ENCODE measurements at places on chromosomes 6 and 20.

GRCh38 chr6:72826744-72827438 lies 205.0 kb downstream of the KCNQ5 start:
- no peak for DNase-seq

GRCh38 chr6:52534966-52535390 lies 41.9 kb downstream of the TRAM2 start:
- no peak for DNase-seq

- DNase-seq = no peak
Measured at GRCh38 chr6:167670938-167671338, 155.8 kb upstream of the AFDN start.

DNA sequence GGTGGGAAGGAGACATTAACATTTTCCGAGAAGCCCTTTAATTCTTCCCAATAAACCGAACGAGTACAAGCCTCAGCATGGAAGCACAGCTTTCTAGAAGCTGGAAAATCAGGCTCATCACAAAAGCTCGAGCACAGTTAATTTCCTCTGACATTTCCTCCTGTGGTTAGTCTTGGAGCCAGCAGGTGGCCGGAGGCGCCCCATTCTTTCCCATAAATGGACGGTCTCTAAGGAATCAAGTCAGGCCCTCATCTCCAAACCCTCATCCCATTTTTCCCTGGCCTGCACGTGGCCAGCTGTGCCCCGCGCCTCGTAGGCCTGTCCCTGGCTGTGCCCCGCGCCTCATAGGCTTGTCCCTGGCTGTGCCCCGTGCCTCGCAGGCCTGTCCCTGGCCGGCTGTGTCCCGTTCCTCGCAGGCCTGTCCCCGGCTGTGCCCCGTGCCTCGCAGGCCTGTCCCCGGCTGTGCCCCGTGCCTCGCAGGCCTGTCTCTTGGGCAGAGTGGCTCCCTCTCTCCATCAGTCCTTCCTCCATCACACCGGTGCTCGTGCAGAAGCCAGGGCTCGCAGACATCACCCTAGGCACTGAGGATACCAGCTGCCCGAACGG lies 19.7 kb upstream of the NTSR1 start:
- DNase-seq = no peak

GRCh38 chr6:147806697-147807096 lies 298.2 kb downstream of the SAMD5 start:
- DNase-seq = no peak

- DNase-seq = no peak
Measured at GRCh38 chr20:3686867-3687321, 5.1 kb upstream of the ADAM33 start.

GRCh38 chr6:23735151-23735550 lies 390.9 kb upstream of the NRSN1 start:
- DNase-seq = no peak

DNA sequence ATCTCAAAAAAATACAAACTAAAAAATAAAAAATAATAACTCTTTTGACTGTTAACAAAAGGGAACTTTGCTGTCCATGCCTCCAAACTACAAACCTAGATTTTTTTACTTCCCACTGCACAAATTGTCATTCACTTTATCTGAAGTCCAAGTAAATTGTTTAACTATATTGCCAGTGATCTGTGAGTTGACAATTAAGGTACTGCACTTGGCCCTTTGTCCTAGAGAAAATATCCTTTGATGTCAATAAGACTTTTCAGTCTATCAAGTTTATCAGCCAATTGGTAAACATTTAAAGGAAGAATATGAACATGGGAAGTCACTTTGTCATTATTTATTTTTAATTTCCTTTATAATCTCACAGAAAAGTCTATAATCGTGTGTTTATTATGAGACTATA lies 19.3 kb upstream of the EPB41L2 start:
- no peak for DNase-seq

DNA sequence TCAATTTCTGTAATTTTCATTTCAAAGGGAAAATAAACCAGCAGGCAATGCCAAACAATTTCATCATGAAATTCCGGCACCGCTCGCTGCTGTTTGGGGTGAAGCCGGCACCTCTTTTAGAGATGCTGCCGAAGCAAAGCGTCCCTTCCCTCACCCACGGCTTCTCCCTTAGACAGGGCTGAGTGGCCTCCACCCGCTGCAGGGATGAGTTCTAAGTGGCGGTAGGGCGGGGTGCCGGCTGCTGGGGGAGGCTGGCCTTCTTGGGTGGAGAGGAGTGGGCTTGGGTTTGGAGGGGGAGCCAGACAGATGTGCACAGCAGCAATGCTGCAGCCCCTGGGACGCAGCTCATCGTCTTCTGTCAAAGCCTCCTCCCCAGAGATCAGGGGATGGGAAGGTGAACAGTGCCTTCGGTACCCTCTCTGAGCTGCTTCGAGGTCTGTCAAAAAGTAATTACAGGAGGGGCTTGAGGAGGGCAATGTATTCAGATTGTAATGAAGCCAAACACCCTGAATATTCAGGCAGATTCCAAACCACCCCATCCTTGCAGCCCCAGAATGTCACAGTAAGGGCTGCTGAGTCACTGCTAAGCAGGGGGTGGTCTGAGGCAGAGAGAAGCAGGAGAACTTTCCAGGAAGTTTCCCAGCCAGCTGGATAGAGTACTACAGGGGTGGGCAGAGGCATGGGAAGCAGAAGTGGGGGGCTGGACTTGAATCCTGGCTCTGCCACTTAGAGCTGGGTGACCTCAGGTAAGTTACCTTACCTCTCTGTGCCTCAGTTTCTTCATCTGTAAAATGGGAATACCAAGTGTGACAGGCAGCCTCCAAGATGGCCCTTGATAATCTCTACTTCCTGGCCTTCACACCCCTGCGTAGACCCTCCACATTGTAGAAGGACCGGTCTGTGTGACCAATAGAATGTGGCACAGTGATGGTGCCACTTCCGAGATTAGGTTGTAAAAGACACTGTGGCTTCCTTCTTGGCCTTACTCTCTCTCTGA lies 96.6 kb downstream of the SULF2 start:
- no peak for DNase-seq

GRCh38 chr20:49405062-49405683 lies 77.3 kb downstream of the KCNB1 start:
- DNase-seq = no peak
